ENCODE measurements at places on chromosomes 3 and 15.

- no peak for DNase-seq
Measured at GRCh38 chr3:189772584-189772983, 141.4 kb downstream of the TP63 start.

- DNase-seq: no peak
Measured at GRCh38 chr3:119662604-119663373, 2.4 kb upstream of the POPDC2 start.

DNA sequence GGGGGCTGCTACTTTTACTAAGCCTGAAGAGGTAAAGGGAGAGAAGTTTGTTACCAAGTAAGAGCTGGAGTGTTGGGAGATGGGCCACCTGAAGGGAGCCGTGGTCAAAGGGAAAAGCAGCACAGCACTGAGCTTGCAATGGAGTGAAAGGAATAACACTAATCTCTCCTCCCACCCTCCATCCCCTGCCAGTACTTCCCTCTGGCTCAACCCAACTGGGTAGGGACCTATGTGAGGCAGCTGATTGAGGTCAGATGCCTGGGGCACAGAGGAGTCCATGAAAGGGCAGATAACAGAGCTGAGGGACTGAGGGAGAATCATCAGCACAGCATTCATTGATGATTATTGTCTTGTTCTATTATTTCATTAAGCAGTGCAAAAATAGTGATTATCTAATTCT lies 212.4 kb upstream of the TBC1D5 start:
- no peak for DNase-seq

- DNase-seq: no peak
Measured at GRCh38 chr15:63244399-63244798, 33.0 kb upstream of the APH1B start.

DNA sequence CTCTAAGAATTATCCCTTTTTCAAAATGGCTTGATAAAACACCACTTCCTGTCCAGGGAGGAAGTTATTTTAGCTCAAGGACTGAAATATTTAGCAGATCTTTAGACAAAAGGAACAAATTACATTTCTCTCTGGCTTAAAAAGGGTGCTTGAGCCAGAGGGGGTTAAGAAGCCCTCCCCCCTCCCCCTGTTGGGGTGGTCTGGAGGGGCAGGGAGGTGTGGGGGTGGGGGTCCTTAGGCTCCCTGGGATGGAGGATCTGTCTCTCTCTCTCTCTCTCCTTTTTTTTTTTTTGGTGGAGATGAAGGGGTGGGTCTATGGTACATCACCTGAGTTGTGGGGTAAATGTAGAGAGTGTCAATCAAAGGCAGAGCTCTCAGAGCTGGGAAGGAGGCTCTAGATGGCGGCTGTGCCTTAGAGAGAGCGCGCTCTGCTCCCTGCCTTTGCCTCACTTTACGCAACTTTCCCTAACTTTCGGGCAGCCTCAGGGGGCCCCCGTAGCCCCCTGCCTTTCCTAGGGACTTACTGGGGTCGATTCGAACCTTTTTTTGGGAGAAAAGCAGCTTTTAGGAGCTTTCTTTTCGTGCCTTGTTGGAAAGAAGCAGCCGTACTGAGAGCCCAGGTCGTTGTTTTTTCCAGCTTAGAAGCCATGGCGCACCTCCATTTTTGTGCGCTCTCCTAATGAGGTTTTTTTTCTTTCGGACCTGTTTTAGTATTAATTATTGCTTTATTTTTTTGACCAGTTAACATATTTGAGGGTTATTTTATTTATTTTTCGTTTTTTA lies at the start of gene CHD2:
TSS of gene CHD2 (plus strand) at position 377 of the 783 bp plus-strand sequence. CDS start 914 bp downstream, outside the sequence.
- DNase-seq: peak; percentile 50

DNA sequence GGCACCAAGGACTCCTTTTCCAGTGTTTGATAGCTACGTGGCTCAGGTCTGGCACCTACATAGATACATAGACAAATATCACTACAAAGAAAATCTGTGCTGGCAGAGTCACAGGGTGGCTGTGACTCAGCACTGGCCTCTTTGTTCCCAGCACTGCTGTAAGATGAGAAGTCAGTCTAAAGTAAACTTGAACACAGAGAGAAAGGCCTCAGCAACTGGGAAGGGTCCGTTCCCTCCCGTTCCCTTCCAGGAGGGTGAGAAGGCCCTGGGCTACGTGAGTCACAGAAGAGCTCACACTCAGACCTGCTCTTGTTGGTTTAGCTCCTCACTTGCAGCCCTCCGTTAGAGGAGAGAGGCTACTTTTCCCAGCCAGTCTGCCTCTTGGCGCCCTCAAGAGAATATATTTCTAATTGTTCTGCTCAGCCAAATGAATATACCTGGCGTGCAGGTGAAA lies 23.1 kb downstream of the ANXA2 start:
- no peak for DNase-seq

GRCh38 chr15:68047826-68048225 lies 6.3 kb upstream of the PIAS1 start:
- DNase-seq: no peak

DNA sequence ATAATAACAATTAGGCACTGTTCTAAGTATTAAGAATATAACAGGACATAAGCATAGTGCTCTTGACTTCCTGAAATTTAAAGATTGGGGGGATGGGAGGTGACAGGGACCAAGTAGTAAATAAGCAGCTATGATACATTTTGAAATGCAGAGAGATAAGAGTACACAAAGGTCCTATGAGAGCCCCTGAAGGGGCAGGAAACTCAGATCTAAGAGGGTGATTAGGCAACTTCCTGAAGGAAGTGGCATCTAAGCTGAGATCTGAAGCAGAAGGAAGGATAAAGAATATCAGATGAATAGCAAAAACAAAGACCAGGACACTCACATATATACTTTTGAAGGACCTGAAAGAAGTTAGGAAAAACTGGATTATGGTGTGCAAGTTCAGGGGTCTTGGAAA lies 415.2 kb upstream of the FRG2C start:
- DNase-seq: no peak

DNA sequence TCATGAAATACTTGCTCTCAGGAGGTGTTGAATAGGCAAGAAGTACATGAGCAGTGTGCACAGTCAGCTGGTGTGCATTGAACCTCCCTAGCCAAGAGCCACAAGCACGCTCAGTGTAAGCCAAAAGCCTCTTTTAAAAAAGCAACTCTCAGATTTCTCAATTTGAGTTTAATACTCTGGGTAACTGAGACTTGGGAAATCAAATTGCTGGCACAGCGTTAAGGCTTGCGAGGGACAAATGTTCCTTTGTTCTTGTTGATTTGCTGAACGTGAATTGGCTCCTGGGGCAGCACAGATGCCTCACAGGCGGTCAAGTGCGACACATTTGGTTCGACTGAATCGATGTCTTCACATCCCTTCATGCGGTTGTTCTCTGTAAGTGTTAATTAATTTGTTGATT lies at the start of gene FAM240A:
TSS of gene FAM240A (plus strand) at position 202 of the 400 bp plus-strand sequence. CDS start at position 361, 159 bp downstream.
- no peak for DNase-seq

DNA sequence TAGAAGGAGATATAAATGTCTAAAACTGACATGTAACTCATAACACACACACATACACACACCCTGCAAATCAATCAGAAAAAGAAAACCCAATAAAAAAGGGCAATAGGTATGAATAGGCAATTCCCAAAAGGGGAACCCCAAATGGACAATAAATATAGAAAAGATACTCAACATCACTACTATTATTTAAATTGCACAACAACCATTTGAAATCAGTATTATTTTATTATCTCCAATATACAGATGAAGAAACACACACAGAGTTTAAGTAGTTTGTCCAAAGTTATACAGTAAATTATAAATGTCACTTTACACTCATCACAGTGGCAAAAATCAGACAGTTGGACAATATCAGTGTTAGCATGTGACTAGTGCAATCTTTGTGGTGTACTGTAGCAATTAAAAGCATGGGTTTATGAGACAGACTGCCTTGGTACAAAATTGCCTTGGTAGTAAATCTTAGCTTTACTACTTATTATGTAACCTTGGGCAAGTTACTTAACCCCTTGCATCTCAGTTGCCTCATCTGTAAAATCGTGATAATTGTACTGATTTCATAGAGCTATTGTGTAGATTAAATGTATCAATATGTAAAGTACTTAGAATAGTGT lies 3.4 kb upstream of the FSTL1 start:
- no peak for DNase-seq

- DNase-seq: no peak
Measured at GRCh38 chr3:37024092-37024491, 30.8 kb downstream of the MLH1 start.

- DNase-seq: no peak
Measured at GRCh38 chr3:124144035-124144814, 152.3 kb upstream of the ROPN1 start.

GRCh38 chr3:194140520-194141414 lies 4.8 kb downstream of the HES1 start:
- peak; percentile 24 for DNase-seq

DNA sequence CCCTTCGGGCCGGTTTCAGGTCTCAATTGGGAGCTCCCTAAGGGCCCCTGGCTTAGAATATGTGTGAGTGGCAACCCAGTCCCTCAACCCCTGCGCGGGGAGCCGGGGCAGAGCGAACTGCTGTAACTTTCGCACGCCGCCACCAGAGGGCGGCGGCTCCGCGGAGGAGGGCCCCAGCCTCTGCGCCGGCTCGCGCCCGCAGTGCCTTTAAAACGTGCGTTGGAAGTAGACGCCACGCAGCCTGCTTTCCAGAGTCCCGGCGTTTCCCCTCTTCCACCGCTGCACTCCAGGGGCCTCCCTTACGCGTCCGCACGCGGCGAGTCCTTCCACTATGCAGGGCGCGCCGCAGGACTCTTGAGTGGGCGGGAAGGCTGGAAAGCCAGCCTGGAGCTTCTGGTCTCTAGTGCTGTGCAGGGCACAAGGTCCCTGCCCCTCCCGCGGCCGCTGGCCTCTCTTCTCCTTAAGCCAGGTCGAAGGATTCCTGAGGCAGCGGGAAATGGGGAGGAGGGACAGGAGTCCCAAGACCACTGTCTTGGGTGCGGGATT lies 23.7 kb upstream of the RNU6-1 start:
- peak; percentile 58 for DNase-seq

- no peak for DNase-seq
Measured at GRCh38 chr3:180631317-180631716, 29.4 kb downstream of the TTC14 start.

GRCh38 chr15:57505949-57506391 lies 85.7 kb upstream of the MYZAP start:
- DNase-seq: no peak

DNA sequence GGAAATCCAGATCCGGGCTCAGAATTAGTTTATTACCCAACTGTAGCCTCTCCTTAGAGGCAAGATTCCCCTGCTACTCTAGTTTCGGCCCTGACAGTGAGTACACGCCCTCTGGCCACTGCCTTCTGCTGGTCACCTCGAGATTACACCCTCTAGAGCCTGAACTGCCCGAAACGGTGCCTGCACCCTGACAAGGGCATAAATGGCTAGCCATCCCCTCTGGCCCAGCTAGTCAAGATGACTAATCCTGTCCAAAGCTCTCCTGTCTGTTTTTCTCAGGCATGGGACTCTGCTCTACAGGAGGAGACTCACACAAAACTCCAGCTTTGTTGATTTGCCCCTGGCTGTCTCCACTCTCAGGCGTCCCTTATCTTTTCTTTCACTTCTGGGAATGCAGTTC lies 150.5 kb upstream of the UBE2E2 start:
- no peak for DNase-seq

DNA sequence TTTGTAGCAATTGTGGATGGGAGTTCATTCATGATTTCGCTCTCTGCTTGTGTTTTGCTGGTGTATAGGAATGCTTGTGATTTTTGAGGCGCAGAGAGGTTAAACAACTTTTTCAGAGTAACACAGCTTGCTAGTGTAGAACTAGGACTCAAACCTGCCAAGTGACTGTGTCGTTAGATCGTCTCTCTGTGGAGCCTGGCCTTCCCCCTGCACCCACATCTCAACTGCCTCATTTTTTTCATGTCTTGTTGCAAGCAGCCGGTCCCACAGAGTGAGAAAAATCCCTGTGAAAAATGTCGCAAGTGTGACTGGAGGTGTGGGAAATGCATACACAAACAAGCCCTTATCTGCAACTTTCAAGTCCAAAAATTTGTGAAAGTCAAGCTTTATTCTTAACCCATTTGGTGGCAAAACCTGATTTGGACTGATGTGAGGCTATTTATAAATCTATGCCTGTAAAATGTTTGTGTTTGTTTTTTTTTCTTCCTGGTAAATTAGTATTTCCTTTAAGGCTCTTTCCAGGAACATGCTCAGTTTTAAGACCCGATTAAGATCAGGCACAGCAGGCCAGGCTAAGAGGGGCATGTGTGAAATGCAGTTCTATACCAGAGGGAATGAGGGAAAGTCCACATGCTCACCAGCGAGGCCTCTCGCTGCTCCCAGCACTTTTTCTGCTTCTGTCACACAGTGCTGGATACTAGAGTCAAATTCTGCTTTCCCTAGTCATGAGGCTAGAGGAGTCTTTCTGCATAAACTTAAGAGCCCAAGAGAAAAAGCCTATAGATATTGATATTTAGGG lies 25.8 kb downstream of the ST6GAL1 start:
- no peak for DNase-seq

DNA sequence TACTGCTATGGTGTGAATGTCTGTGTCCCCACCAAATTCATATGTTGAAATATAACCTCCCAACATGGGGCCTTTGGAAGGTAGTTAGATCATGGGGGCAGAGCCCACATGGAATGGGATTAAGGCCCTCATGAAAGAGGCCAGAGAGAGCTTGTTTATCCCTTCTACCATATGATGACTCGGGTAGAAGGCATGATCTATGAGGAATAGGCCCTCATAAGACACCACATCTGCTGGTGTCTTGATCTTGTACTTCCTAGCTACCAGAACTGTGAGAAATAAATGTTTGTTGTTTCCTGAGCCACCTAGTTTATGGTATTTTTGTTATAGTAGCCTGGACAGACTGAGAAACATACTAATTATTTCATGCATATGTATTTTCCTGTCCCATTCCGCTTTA lies 51.9 kb downstream of the WWTR1 start:
- no peak for DNase-seq

DNA sequence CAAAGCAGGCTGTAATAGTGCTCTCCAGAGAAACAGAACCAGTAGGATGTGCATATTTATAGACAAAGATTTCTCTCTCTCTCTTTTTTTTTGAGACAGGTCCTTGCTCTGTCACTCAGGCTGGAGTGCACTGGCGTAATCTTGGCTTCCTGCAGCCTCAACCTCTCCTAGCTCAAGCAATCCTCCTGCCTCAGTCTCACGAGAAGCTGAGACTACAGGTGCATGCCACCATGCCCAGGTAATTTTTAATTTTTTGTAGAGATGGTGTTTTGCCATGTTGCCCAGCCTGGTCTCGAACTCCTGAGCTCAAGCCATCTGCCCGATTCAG lies 67.1 kb upstream of the CHD2 start:
- DNase-seq: no peak

DNA sequence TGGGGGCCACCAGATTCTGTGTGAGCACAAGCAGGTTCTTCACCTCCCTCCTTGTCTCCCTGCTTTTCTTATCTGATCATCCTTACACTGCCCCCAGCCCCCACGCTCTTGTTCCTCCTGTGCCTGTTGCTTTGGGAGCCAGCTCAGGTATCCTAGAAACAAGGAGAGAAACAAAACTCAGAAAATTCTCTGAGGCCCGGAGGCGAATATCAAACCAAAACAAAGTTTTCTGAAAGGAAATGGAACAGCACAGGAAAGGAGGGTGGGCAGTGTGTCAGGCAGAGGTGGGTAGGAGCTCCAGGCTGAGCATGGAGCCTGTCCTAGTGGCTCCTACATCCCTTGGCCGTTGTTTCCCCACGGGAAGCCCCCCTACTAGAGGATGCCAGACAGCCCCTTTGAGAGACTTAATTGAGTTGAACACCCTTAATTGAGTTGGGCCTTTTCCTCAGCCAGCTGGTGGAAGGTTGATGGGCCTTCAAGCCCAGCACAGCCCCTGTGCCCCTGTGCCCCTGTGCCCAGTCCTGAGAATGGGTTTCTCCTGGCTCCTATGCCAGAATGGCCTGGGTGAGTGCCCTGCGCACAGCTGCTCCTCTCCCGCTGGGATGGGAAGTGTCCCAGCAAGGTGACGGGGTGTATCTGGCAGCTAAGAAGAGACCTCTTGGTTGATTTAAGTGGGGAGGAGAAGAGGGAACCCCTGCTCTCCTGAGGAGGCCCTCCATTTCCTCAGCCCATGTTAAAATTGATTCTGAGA lies 22.8 kb upstream of the JMJD7 start:
- DNase-seq: no peak

Measured in stimulated activated CD4-positive, alpha-beta T cell treated with anti-CD3 and anti-CD28 coated beads, Interleukin-12 subunit alpha, Interleukin-12 subunit beta, amount 100 ng/mL, for 24 hours (primary cell).